Activated T-helper 1 cell treated with Interleukin-2 at 50 U/mL for 16 hours (primary cell): ENCODE measurements at places on chromosomes 16 and 17.

DNA sequence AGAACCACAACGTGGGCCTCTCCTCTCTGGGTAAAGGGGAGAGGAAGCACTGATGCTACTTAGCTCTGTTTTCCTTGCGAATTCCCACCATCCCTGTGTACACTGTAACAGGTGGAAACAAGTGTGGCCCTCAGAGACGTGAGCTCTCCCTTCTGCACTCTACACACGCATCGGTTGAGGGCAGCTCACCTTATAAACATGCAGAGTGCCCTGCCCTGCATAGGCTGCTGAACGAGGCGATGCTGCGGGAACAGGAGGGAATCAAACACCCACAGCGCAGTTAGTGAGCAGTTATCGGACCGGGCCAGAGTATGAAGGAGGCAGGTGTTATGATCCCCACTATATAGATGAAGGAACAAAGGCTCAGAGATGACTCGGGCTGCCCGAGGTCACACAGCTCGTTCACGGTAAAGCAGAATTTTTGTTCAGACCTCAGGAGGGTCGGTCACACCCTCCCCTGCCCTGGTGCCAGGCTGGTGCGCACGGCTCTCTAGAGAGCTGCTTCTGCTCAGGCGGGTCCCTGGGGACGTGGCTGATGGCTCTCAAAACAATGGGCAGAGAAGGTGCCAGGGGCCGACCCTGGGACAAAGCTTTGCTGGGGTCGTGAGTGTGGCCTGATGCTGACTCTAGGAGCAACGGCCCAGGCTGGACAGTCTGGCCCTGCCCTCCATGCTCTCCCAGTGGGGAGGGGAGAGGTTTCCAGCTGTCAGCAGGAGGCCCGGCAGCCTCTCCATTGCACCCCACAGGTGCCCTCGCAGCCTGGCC lies 68.5 kb downstream of the RPH3AL start:
- no peak for DNase-seq

- no peak for DNase-seq
Observed at GRCh38 chr17:74916851-74917199, 6.2 kb downstream of the USH1G start.

DNA sequence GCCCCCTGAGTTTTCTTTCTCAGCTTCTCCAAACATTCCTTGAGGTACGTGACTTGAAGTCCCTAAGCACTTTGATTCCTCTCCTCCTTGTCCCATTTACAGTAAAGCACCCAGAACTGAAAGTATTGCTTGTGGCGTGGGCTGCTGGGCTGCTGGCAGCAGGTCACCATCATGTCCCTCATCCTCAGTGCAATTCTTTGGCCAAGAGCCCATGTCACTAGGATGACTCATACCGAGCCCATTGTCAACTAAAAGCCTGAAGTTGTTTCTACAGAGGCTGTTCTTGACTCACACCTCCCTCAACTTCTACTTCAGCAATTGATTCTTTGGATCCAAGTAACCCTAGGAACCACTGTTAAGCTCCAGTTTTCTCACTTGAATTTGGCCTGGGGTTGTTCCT lies 54.3 kb downstream of the KPNA2 start:
- DNase-seq: no peak

GRCh38 chr17:10115536-10115932 lies 82.9 kb downstream of the GAS7 start:
- DNase-seq: no peak

DNA sequence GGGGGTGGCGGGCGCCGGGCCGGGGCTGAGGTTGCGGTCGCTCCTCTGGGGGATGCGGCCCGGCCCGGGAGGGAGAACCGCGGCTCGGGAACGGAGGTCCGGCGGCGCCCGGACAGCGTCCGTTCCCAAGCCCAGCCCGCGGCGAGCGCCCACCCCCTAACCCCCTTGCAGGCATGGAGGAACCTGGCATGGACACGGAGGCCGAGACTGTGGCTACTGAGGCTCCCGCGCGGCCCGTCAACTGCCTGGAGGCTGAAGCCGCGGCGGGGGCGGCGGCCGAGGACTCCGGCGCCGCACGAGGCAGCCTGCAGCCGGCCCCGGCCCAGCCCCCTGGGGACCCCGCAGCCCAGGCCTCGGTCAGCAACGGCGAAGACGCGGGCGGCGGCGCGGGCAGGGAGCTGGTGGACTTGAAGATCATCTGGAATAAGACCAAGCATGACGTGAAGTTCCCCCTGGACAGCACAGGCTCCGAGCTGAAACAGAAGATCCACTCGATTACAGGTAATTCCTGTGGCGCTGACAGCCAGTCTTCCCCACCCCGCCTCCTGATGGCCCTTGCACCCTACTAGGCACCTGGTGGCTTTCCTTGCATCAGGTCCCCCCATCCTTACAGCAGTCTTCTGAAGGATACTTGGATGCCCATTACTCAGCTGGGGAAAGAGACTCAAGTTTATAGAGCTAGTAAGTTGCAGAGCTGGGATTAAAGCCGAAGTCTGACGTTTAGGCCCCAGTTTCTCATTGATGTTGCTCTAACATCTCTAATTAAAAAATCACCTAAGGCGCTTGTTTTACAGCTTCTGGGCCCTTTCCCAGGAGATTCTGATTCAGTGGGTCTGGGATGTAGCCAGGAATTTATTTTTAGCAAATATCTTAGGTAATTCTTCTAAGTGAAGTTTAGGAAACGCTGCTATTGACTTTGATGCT lies 514 bp downstream of the UBFD1 start:
- no peak for DNase-seq

DNA sequence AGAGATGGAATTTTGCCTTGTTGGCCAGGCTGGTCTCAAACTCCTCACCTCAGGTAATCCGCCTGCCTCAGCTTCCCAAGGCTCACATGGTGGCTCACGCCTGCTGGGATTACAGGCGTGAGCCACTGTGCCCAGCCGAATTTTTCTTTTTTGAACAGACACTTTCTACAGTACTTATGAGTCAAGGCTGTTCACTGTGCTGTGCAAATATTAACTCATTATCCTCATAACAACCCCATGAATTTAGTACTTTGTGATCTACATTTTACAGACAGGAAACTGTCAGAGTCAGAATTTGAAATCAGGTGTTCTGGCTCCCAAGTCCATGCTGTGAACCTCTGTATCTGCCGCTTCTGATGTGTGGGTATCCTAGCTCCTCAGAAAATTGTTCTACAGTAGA lies 25.7 kb upstream of the RASL10B start:
- no peak for DNase-seq
